Upper lobe of left lung (tissue), 6 donors: ENCODE measurements at places on chromosomes 6 and 20. TPM values are rescaled to one million over a fixed set of nuclear protein-coding genes. Genes with fewer than 3 reads are reported as not detected.

- H3K4me3 ChIP-seq: no peak overlapping the region
- no peaks in the 10 kb centered on the region for H3K36me3 ChIP-seq
- peaks cover 2% of the 10 kb centered on the region for H3K4me1 ChIP-seq
- no peak overlapping the region for H3K27ac ChIP-seq
Observed at GRCh38 chr6:130513770-130514169, 148.0 kb downstream of the TMEM200A start.

DNA sequence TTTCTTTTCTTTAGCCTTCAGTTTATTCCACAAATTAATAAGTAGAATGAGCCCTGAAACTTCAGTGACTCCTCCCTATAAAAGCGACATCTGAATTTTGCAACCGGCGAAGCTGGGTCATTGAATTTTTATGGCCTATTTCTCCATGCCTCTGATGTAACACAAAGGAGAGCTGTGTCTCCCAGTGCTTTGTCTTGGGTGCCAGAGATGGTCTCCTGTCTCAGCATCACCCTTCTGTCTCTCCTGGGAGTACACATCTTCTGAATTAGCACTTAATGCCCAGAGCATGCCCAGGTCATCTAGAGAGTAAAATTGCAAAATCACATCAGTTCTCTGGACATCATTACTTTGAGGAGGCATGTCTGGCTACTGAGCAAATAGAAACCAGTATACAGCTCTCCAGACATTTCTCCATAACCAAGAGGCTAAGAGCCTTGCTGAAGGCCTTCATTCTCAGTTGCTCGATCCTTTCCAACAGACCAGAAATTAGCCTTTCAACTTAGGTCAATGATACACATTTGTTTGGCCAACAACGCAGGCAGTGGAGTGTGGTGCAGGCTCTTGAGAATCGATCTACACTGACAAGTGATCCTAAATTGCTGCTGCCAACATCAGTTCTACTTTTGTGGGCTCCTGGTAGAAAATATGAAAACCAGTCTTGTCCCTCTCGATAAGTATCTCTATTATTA, 176.0 kb upstream of the FOXQ1 start:
- no peak overlapping the region for H3K4me3 ChIP-seq
- DNase-seq: no peak
- no peaks in the 10 kb centered on the region for H3K4me1 ChIP-seq

DNA sequence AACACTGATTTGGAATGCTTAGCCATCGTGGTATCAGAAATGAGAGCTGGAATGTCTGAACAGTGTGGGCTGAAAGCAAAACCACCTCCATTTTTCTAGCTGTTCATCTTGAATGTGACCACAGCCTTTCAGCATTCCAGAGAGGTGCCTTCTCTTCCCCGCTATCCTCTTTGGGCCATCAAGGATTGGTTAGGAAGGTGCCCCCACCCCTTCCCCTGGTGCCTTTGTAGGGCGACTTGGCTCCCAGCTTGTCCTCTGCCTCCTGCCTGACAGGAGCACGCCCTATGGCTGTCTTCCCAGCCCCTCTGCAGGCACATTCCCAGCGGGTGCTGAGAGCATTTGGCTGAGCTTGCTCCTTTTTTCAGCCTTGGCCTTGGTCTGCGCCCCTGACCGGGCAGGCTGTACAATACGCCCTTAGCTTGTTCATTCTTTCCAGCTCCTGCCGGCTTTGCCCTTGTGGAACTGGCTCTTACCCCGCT, 97.5 kb downstream of the ARMC2 start:
- H3K27me3 ChIP-seq: no peaks in the 10 kb centered on the region
- H3K4me3 ChIP-seq: peak overlapping the region; percentile 7
- peak; percentile 20 for DNase-seq
- peaks cover 56% of the 10 kb centered on the region for H3K4me1 ChIP-seq

GRCh38 chr6:27287751-27288135, 24.3 kb downstream of the POM121L2 start:
- H3K4me1 ChIP-seq: no peaks in the 10 kb centered on the region
- no peaks in the 10 kb centered on the region for H3K27me3 ChIP-seq
- H3K4me3 ChIP-seq: no peak overlapping the region
- H3K36me3 ChIP-seq: no peaks in the 10 kb centered on the region

DNA sequence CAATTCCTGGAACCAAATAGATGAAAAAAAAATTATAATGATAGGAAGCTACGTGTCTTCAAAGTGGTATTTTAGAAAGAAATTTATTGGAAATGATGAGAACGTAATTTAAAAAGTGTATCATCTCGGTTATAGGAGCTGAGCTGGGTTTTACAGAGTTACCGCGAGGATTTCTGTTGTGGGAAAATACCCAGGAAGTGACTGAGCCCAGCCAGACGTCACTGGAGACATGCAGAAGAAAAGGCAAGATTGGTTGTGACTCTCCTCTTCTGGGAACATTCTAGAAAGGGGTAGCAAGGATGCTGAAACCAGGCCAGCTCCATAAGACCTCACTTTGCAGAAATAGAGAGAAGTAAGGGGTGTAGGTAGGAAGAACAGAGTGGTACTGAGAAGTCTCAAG, 95.9 kb upstream of the ADGRF1 start:
- H3K36me3 ChIP-seq: no peaks in the 10 kb centered on the region
- DNase-seq: no peak
- peaks cover 14% of the 10 kb centered on the region for H3K4me1 ChIP-seq
- no peaks in the 10 kb centered on the region for H3K27me3 ChIP-seq

GRCh38 chr20:1484438-1485116, 6.6 kb downstream of the SIRPB2 start:
- H3K4me3 ChIP-seq: no peak overlapping the region
- H3K36me3 ChIP-seq: no peaks in the 10 kb centered on the region

The SGK2 gene
- total RNA-seq: 1.9 TPM

The CALHM5 gene
- 2.1 TPM for total RNA-seq

DNA sequence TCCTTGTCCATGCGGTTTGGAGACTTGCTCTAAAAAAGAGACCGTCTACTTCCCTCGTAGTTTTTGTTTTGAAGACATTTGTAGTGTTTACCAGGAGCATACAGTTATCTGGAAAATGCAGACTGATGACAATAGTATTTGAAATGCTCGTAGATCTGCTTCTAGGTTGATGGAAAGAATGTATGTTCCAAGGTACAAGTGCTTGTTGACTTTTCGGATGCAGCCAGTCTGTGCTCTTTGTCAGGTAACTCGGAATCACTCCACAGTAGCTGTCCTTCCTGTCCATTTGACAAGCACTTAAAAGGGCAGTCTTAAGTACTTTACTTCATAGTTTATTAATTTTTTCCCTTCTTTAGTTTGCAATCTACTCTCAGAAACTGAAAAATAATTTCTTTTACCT, 194.8 kb downstream of the ESR1 start:
- no peak overlapping the region for H3K27ac ChIP-seq
- H3K4me1 ChIP-seq: no peaks in the 10 kb centered on the region
- H3K27me3 ChIP-seq: no peaks in the 10 kb centered on the region
- no peak overlapping the region for H3K4me3 ChIP-seq
- no peaks in the 10 kb centered on the region for H3K36me3 ChIP-seq
- DNase-seq: no peak

The KHDC1L gene
- total RNA-seq: not detected
